ENCODE measurements at places on chromosomes 11 and 22. TPM values are rescaled to one million over a fixed set of nuclear protein-coding genes. Genes with fewer than 3 reads are reported as not detected.
A peak's percentile ranks its signal among the peaks of the same experiment; 100 is the strongest.

Gene HTR3A
- 0.27 TPM for total RNA-seq

Gene TSPAN32
- total RNA-seq = 2.6 TPM

DNA sequence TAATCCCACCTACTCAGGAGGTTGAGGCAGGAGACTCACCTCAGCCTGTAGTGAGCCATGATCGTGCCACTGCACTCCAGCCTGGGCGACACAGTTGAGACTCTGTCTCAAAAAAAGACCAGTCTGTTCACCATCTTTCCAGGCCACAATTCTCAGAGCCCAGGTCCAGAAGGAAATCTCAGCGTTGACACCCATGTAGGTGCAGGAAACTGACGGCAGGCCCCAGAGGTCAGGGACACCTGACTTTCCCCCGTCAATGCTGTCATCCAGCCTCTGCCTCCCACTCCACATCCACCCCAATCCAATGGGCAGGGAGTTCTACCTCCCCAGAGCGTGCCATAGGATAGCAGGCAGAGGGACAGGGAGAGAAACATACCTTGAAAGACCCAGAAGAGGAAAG, 5.9 kb upstream of the GRK2 start:
- no peak for DNase-seq
- peaks cover 9% of the 10 kb centered on the region for H3K36me3 ChIP-seq
- peak overlapping the region; percentile 74 for H3K27ac ChIP-seq
- peak overlapping the region; percentile 28 for H3K4me3 ChIP-seq
- H3K4me1 ChIP-seq = peaks cover 22% of the 10 kb centered on the region
- H3K27me3 ChIP-seq = no peaks in the 10 kb centered on the region

GRCh38 chr11:13053255-13053917, 44.3 kb downstream of the RASSF10 start:
- DNase-seq = no peak
- H3K36me3 ChIP-seq = peaks cover 4% of the 10 kb centered on the region
- no peak overlapping the region for H3K27ac ChIP-seq
- no peak overlapping the region for H3K4me3 ChIP-seq
- peaks cover 6% of the 10 kb centered on the region for H3K4me1 ChIP-seq

- H3K36me3 ChIP-seq = no peaks in the 10 kb centered on the region
- no peak for DNase-seq
- H3K27ac ChIP-seq = peak overlapping the region; percentile 90
- peak overlapping the region; percentile 92 for H3K4me3 ChIP-seq
- peaks cover 39% of the 10 kb centered on the region for H3K4me1 ChIP-seq
Observed at GRCh38 chr11:79438631-79439409, 2.0 kb downstream of the TENM4 start.

DNA sequence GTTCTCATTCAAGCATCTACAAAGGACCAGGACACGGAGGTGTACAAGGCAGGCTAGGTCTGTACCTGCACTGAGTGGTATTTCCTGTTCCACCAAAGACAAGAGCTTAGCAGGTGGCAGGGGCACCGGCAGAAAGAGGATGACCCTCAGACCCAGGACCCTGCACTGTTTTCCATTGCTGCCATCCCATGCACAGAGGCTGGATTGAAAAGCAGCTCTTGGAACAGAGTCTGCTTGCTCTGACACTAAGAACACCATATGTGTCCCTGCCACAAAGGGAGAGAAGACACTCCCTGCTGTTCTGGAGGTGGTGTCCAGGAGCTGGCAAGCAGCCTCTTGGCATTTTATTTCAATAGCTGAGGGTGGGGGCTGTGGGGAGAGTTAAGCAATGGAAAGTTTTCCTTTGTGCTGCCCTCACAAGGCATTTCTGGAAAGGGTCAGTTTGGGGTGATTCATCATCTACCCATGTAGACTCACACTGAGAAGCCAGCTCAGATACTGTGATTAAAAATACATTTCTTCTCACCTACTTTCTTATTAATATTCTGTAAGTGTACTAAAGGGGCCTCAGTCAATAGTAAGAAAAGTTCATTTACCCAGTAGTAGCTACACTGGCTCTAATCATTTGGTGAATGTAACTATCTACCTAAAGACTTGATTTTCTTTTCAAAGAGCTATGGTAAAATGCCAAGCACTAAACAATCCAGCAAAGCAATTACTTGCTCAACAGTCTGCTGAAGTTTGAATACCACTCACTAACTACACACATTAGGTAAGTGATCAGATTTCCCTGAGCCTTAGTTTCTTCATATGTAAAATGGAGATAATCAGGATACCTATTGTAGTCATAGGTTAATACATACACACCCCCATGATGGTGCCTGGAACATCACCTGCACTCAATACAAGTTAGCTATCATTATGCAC, 55.2 kb downstream of the SLC1A2 start:
- DNase-seq = no peak
- peaks cover 22% of the 10 kb centered on the region for H3K4me1 ChIP-seq
- no peaks in the 10 kb centered on the region for H3K36me3 ChIP-seq
- H3K27me3 ChIP-seq = peaks cover 8% of the 10 kb centered on the region
- H3K4me3 ChIP-seq = no peak overlapping the region

DNA sequence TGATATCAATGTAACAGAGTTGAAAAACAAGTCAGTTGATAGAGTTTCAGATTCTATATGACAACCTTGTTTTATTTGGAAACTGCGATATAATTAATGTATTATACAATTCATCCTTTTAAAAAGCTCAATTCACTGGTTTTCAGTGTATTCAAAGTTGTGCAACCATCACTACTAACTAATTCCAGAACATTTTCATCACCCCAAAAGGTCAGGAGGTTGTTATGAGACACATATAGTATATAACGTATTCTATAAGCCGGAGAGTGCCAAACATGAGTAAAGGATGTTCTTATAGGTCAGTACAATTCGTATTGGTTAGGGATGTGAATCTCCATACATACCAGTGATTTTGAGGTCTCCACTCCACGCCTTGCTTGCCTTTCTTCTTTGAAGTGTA, 40.1 kb upstream of the UCP3 start:
- H3K27ac ChIP-seq = no peak overlapping the region
- H3K4me1 ChIP-seq = no peaks in the 10 kb centered on the region
- H3K36me3 ChIP-seq = peaks cover 22% of the 10 kb centered on the region
- H3K27me3 ChIP-seq = no peaks in the 10 kb centered on the region
- no peak overlapping the region for H3K4me3 ChIP-seq

DNA sequence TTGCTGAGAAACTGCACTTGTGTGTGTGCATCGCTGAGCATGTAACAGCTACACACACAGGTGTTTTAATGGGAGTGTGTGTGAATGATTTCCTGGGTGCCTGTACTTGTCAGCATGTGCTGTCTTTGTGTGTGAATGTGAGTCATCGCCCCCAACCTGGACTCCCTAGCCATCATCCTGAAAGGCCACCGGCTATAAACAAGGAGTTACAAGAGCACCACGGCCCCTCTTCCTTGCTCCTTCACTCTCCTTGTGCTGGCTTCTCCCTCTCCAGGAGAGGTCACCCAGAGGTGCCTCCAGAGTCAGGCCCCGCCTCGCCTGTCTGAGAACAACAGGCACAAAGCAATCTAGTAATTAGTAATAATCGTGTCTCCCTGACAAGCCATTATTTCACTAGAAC, 419.2 kb downstream of the BUD13 start:
- H3K27me3 ChIP-seq = peaks cover 9% of the 10 kb centered on the region
- no peak for DNase-seq
- no peaks in the 10 kb centered on the region for H3K36me3 ChIP-seq
- peaks cover 6% of the 10 kb centered on the region for H3K4me1 ChIP-seq

DNA sequence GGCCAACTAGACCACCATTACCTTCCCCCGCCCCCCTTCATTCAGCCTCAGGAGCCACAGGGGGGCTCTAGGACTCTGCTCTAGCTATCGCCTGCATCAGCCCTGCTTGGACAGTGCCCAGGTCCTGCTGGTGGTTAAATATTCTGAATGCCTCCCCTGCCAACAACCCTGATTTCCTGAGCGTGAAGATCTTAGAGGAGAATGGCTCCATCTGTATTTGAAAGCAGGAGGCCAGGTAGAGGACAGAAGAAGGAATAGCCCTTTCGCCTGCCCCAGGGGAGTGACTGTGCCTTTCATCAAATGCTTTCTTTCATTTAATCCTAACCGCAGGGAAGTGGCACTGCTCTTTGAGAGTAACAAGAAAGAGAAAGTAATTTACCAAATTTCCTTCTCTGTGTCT, 69.2 kb downstream of the ISX start:
- peaks cover 16% of the 10 kb centered on the region for H3K4me1 ChIP-seq
- no peak overlapping the region for H3K4me3 ChIP-seq
- no peak overlapping the region for H3K27ac ChIP-seq
- H3K27me3 ChIP-seq = peaks cover 18% of the 10 kb centered on the region

GRCh38 chr11:67158221-67158620, 39.2 kb downstream of the KDM2A start:
- DNase-seq = no peak
- peak overlapping the region; percentile 52 for H3K27ac ChIP-seq
- H3K27me3 ChIP-seq = no peaks in the 10 kb centered on the region
- H3K4me1 ChIP-seq = peaks cover 22% of the 10 kb centered on the region

DNA sequence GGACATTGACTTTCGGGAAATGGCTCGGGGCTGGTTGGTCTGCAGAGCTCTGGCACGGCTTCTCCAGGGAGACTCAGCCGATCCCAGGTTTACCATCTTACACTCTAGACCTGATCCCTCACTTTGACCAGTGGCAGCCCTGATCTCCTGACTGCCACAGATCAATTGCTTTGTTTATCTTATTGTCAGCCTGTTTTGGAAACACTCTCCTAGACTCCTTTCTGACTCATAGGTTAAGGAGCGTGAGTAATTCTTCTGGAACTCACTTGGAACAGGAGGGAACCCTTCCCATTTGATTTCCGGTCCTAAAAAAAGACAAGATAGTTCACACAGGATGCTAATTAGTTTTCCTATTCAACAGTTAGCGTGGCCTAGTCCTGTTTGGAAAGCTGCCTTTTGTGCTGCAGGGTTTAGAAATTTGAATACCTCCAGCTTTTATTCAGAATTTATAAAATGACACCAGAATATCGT, 16.0 kb upstream of the BMAL1 start:
- H3K4me1 ChIP-seq = peaks cover 13% of the 10 kb centered on the region
- H3K27me3 ChIP-seq = peaks cover 39% of the 10 kb centered on the region
- H3K27ac ChIP-seq = peak overlapping the region; percentile 73
- no peak overlapping the region for H3K4me3 ChIP-seq
- H3K36me3 ChIP-seq = no peaks in the 10 kb centered on the region
